ENCODE measurements at places on chromosomes 3 and 15.

- no peak for DNase-seq
Measured at GRCh38 chr3:108472001-108472591, 38.3 kb downstream of the MYH15 start.

GRCh38 chr3:66181764-66182163 lies 39.0 kb upstream of the SLC25A26 start:
- DNase-seq: no peak

GRCh38 chr15:89971592-89971997 lies 29.5 kb upstream of the ZNF710 start:
- DNase-seq: peak; percentile 5

DNA sequence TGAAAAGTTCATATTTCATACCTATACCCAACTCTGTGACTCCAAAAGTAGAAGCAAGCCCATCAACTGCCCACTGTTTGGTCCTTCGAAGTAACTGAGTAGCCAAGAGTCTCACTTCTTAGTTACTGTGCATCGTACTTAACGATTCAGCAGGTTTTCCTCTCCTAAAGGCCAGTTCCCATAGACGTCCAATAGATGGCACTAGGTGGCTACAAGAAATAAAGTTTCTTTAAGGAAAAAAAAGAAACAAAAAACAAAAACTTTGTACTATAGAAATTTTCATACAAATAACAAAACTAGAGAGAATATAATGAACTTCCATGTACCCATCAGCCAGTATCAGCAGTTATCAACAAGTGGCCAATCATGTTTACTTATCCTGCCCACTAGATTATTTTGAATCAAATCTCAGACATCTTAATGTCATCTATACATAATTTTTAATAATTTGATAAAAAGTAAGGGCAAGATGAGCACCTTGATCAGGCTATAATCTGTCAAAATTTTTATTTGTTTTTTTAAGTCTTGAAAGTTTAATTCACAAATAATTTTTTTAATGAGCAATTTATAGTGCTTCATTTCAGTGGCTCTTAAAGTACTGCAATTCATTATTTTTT lies 63.8 kb upstream of the ACP3 start:
- no peak for DNase-seq

DNA sequence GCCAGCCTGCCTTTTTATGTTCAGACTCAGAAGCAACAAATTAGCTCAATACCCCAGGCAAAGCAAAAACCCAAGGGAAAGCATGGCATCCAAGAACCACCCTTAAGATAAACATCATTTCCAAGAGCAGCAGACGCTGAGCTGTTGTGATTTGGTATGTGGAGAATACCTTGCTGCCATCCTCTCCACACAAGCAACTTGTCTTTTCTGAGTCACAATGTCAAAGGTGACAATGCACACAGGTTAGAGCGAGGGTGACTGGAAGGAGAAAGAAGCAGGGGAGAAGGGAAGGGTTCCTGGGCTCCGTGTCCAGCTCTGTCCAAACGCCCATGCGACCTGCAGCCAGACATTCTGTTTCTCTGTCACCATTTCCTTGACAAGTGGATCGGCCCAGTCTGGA lies 6.0 kb downstream of the PCSK6 start:
- no peak for DNase-seq

DNA sequence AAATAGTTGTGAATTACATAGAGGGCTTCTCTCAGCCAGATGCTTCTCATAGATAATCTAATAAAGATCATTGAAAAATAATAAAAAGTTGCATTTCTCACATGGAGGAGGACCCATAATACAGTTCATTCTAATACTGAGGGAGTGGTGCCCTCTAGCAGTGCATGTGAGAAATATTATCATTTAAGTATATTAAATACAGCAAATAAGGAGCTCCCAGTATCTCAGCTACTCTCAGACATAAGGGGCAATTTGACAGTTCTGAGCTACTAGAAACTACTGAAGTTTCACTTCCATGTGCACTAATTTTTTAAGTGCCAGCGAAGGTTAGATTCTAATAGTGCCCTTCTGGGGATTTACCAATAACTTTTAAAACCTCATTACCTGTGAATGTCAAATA lies 188.3 kb downstream of the IL5RA start:
- DNase-seq: no peak

DNA sequence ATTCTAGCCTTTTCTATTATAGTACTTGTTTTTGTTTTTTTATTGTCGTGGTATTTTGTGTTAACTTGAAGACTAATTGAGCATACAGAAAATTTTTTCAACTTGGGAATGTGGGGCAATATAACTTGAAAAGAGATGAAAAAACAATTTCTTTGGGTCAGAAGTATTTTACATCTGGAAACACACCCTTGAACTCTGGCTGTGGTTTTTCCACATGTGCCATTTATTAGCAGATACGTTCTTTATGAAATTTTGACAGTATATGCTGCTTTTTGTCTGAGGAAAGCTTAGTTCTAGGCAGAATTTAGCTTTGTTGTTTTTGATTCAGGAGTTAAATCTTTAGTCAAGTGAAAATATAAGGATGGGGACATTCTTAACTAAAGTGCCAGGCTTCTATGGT lies 44.7 kb downstream of the TCF12 start:
- DNase-seq: no peak

- no peak for DNase-seq
Measured at GRCh38 chr3:145893331-145893730, 267.7 kb downstream of the PLOD2 start.

- DNase-seq: peak; percentile 41
Measured at GRCh38 chr3:141489203-141489602, 2.4 kb downstream of the RASA2 start.

DNA sequence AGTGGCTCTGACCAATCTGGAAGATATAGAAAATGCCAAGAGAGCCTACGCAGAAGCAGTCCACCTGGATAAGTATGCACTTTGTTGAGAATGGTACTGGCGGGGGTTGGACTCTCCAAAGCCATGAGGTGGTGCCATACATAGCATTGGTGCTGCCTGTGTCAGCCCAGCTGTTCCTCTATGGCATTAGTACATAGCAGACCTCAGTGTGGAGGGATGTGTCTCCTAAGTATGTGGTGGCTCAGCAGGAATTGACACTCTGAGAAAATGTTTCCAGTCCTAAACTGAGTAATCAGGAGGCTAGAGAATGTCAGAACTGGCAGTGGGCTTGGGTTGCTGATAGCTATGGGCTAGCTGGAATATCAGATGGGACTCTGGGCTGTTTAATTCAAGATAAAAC lies 48.4 kb downstream of the ADPGK start:
- no peak for DNase-seq

DNA sequence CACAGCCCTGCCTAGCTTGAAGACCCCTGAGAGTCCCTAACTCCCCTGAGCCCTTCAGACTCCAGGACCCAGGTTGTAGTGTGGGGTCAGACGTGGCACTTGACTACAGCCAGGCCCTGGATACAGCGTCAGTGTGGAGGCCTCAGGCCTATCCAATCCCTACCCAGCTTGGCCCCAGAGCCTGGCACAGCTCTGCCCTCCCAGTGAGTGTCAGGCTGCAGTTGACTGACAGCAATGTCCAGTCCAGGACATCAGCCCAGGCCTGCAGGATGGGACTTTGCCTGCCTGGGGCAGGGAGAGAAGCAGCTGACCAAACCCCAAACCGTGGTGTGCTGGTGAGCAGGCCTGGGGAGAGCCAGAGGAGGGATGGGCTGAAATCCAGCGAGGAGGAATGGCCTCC lies 27.3 kb downstream of the KLF13 start:
- no peak for DNase-seq

DNA sequence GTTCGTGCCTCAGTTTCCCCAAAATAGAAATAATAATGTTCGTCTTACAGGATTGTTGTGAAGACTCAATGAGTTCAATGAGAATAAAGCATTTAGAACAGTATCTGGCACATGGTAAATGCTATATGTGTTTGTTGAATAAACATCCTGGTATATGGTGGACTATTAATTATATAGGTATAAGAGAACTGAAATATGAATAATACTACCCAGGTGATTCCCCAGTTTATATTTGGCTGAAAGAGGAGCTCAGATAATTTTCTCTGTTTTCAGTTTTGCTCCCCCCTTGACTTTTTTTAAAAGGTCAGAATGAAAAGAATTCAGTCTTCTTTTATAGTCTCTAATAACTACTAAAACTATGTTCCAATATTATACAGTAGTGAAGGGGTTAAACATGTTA lies 46.9 kb downstream of the USP8 start:
- no peak for DNase-seq

GRCh38 chr3:64802460-64802859 lies 114.7 kb upstream of the ADAMTS9 start:
- DNase-seq: no peak

GRCh38 chr3:42056840-42057239 lies 34.3 kb upstream of the TRAK1 start:
- DNase-seq: no peak
